ENCODE measurements at places on chromosomes 13 and 19.
A peak's percentile ranks its signal among the peaks of the same experiment; 100 is the strongest.

GRCh38 chr19:47663435-47663910 is 49.7 kb upstream of the EHD2 start:
- no peak for DNase-seq

DNA sequence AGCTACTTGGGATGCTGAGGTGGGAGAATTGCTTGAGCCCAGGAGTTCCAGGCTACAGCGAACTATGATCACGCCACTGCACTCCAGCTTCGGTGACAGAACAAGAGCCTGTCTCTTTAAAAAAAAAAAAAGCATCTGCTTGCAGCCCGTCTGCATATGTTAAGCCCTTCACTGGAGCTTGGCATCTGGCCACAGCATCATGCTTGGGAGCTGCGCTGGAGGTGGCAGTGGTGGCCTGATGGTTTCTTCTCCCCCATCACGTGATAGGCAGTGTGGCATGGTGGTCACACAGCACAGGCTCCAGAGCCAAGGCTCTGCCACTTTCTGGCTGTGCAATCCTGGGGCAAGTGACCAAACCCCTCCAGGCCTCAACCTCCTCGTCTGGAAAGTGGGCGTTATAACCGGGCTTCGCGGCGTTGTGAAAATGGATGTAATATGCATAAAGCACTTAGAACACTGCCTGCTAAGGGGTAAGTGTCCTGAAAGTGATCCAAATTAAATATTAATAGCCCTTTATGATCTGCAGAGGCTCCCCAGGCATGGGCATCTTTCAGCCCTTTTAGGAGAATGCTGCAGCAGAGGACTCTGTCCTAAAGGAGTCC is 24.4 kb downstream of the MARK4 start:
- no peak for DNase-seq

GRCh38 chr13:66635526-66635925 is 594.6 kb downstream of the PCDH9 start:
- DNase-seq = no peak

- peak; percentile 52 for DNase-seq
These were observed 23.5 kb downstream of the KCTD15 start for GRCh38 chr19:33819880-33820781.

GRCh38 chr19:18009412-18010066 is 1.6 kb downstream of the ARRDC2 start:
- DNase-seq = no peak

DNA sequence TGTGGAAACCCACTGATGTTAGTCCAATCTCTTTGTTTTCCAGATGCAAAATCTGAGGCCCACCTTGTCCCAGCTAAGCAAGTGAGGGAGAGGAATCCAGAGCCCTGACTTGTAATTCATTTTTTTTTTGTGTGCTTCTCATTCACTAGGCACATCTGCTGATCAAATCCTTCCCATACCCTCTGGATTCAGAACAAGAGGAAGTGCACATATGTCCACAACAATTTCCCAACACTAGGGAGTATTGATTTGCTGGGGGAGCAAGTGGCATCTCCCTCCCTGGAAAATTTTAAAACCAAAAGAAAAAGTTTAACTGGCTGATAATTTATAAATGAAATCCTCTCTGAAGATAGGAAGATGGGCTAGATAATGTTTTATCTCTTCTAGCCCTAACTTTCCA is 94.6 kb upstream of the RFC3 start:
- DNase-seq = no peak

DNA sequence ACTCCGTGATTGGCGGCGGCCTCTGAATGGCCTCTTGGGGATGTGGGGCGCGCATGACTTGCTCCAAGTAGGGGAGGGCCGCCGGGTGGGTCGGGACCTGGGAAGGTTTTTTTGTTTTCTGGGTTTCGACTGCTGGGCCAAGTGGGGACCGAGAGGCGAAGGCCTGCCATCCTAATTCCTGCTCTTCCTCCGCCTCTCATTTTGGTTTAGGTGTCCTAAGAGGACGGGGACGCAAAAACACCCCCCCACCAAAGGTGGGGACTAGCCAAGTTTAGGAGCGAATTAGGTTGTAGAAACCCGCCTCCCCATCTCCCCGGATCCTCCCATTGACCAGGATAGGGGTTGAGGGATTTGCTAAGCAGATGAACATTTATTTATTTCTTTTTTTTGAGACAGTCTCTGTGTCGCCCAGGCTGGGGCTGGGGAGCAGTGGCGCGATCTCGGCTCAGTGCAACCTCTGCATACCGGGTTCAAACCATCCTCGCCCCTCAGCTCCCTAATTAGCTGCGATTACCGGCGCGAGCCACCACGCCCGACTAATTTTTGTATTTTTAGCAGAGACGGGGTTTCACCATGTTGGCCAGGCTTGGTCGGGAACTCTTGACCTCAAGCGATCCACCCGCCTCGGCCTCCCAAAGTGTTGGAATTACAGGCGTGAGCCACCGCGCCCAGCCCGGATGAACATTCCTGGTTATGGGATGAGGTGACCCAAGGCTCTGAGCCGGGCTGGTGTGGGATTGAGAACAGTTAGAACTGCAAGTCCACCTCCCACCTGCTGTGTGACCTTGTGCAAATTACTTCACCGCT is 838 bp downstream of the PPP2R1A start:
- no peak for DNase-seq

DNA sequence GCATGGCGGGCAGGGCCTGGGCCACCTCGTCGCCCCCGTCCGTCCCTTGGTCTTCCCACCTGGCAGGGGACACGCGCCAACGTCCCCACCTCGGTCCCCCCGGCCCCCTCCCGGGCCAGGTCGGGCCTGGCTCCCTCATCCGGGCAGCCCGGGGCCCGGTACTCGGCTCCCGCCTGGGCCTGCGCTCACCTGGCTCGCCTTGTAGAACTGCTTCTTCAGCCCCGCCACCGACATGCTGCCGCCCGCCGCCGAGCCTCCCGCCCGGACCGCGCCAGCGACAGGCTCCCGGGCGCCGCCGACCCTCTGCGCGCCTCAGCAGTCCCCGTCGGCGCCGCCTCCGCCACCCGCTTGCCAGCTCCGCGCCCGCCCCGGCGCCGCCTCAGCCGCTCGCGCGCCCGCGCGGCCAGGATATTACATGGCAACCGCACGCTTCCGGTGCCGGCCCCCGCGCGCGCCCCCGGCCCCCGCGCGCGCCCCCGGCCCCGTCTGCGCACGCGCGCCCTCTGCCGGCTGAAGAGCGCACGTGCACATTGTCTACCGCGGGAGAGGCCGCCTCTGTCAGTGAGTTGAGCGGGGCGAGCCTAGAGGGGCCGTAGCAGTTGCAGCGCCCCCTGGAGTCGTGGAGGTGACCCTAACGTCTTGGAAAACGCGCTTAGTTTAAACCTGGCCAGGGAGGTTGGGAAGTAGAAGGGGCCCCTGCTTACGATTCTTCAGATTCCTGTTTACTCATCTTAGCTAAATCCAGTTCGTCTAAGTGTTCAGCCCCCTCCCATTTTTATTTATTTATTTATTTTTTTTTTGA is at the start of gene SH3GL1:
TSS of gene SH3GL1 (minus strand) at position 413 of the 802 bp plus-strand sequence. CDS start at position 234, 179 bp downstream.
- DNase-seq = peak; percentile 96

DNA sequence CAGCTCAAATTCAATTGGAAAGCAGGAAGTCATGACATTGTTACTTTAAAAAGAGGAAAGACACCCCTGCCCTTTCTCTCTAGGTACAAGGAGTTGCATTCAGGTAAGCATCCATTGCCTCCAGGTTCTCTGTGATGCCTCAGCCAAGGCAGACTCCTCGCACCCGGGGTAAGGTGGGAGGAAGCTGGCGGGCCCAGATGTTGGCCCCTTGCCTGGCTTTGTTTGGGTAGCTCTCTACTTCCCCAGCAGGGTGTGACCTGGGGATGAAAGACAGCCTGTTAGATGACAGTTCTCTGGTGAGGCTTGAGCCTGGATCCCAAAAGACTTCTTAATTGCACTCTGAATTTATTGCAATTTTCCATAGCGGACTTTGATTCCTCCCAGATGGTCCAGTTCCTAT is 25.6 kb downstream of the SHISA2 start:
- no peak for DNase-seq

DNA sequence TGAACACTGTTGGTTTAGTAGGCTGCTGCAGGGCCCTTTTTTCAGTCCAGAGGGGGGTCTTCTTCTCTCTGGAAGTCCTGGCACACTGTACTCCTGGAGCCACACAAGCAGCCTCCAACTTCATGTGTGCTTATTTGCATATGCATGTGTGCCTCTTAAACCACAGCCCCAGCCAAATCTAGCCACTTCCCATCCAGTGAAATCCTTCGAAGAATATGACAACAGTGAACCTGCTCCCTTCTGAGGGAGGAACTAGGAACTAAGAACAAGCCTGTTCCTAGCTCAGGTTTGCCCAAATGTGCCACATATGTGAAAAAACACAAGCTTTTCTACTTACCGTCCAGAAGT is 348.5 kb downstream of the FOXO1 start:
- no peak for DNase-seq

DNA sequence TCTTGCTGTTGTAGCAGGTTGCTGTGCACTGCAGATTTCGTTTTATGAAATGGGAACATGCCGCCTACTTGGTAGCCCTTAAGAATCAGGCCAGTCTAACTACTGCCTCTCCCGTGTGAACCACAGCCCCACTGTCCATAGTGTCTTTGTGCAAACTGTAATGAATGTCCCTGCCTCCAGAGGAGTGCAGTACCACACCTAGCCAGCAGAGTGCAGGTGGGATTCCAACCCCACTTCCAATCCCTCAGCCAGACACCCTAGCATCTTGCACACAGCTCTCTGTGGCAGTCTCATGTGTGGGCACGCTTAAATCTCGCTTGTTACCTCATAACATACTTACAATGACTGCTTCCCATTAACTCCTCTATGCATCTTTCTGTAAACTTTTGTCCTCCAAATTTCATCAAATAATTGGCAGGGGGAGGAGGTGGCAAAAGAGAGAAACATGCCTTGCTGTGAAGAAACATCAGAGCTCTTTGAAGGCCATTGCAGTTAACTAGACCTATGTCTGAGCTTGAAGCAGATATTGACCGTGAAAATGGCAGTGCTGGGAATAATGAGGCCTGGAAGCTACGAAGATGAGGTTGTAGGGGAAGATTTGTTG is 47.2 kb downstream of the ZAR1L start:
- peak; percentile 44 for DNase-seq

GRCh38 chr13:91725646-91726045 is 327.2 kb downstream of the GPC5 start:
- no peak for DNase-seq

DNA sequence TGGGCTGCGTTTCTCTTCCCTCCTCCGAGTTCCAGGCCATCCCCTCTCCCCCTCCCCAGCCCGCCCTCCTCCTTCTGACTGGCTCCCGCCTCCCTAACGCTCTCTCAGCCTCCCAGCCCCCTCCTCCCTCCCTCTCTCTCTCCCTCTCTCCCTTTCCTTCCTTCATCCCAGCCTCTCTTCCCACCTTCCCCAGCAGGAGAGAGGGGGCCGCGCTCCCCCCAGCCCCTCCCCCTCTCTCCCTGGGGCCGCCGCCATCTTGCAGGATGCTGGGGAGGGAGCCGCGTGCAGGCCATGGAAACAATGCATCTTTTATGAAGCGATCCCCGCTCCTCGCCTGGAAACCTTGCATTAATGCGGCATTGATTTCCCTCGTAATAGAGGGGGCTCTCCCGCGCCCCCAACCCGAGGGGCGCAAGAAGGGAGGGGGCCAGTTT is 42.6 kb upstream of the ADGRL1 start:
- peak; percentile 16 for DNase-seq

GRCh38 chr13:111227405-111227804 is 93.0 kb upstream of the TEX29 start:
- no peak for DNase-seq

GRCh38 chr19:34711890-34712289 is 22.2 kb upstream of the ZNF181 start:
- DNase-seq = no peak

DNA sequence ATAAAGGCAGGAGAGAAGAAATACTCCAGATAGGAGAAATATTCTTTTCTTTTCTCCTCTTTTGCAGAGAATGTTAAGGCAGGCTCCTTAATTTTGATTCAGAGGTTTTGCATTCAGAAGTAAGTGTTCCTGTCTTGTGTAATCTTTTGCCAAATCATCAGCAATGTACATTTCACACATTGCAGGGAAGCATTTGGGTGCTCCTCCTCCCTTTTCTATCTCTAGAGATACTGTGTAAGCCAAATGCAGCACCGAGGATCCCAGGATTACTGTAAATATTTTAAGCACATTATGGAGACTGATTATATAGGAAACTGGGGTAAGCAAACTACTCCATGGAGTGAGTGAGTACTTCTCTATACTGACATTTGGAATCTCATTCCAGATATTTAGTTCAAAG is 7.2 kb downstream of the ATP8A2 start:
- no peak for DNase-seq

GRCh38 chr19:55692681-55693081 is 17.7 kb downstream of the EPN1 start:
- DNase-seq = no peak

- DNase-seq = no peak
These were observed 60.5 kb upstream of the MEDAG start for GRCh38 chr13:30845297-30846214.

- DNase-seq = no peak
These were observed 595.5 kb downstream of the TBC1D4 start for GRCh38 chr13:74886502-74886901.

GRCh38 chr13:99983499-99984401 is 2.2 kb downstream of the ZIC2 start:
- no peak for DNase-seq

DNA sequence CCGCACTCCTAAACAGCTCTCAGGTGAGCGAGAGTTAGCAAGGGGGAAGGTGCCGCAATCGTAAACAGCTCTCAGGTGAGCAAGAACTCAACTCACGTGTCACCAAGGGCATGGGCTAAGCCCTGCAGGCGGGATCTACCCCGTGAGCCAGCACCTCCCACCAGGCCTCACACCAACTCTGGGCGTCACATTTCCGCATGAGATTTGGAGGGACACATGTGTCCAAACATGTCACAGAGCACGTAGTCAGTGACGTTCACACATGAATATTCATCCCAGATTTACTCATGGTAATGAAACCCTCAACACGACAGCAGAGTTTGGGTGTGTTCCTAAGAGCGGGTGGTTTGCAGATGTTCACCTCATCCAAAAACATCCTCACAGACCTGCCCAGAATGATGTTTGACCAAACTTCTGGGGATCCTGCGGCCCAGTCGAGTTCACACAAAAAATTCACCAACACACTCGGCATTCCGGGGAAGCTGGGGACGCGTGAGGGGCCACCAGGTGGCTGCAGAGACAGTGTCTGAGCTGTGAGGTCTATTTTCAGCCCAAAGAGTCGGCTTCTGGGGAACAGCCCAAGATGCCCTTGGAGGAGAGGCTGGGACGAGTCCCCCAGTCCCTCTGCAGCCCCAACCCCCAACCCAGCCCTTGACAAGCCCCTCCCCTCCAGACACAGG is 19.6 kb downstream of the C2CD4C start:
- no peak for DNase-seq

DNA sequence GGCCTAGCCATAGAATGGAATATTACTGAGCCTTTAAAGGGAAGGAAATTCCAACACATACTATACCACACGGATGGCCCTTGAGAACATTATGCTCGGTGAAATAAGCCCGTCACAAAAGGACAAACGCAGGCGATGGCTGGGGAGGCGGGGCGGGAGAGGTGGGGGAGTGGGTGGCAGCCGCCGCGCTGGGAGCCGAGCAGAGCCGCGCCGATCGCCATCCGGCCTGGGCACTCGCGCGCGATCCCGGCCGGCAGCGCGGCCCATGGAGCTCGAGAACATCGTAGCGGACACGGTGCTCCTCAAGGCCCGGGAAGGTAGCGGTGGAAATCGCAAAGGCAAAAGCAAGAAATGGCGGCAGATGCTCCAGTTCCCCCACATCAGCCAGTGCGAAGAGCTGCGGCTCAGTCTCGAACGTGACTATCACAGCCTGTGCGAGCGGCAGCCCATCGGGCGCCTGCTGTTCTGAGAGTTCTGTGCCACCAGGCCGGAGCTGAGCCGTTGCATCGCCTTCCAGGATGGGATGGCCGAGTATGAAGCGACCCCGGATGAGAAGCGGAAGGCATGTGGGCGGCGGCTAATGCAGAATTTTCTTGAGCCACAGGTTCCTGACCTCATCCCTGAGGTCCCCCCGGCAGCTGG is 140.1 kb downstream of the ZDHHC20 start:
- DNase-seq = no peak
